CD4-positive, CD25-positive, alpha-beta regulatory T cell (primary cell): ENCODE measurements at places on chromosomes 11 and 22.

DNA sequence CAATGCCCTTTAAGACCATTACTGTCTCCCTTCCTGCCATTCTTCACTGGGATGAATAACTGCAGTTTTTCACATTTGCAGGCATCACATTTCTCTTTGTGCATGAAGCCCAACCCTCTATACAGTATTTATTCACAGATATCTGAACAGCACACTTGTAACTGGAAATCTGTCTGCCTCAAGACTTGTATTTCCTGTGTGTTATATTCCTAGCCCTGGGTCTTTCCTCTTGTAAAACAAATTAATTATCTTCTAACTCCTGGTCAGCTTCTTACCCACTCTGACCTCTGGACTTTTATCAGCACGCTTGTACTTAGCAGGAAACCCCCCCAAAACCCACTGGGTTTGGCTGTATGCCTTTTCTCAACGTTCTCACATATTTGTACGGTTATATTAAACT is 2.0 kb downstream of the CSRP3 start:
- no peak for DNase-seq

DNA sequence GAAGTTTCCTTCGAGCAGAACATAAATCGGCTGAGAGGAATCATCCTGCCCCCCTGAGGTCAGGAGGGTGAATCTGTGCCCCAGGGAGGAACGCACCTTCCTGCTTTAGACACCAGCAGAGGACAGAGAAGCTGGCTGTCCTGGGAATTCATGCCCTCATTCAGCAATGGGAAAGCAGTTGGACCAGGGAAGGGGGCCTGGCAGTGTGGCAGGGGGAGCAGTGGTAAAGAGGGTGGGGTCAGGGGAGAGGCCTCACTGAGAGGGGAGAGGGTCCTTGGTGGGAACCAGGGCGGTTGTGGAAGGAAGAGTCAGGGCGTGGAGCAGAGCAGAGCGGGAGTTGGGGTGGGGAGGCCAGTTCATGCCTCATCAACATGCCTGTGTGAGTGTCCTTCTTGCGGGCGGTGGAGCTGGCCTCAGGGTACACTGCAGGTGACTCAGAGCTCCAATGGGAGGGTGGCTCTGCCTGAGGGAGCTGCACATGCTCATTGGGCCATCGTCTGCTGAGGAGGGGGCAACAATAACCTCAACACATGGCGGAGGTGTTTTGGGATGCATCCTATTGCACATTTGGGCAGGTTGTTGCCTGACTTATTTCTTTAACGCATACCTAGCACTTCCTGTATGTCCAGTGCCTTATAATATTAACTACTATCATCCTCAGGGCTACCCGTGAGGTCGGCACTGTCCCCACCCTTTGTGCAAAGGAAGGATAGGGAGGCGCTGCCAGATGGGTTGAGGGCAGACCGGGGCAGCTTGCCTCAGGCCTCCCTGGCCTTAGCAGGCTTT is 23.2 kb downstream of the MED15 start:
- no peak for DNase-seq

DNA sequence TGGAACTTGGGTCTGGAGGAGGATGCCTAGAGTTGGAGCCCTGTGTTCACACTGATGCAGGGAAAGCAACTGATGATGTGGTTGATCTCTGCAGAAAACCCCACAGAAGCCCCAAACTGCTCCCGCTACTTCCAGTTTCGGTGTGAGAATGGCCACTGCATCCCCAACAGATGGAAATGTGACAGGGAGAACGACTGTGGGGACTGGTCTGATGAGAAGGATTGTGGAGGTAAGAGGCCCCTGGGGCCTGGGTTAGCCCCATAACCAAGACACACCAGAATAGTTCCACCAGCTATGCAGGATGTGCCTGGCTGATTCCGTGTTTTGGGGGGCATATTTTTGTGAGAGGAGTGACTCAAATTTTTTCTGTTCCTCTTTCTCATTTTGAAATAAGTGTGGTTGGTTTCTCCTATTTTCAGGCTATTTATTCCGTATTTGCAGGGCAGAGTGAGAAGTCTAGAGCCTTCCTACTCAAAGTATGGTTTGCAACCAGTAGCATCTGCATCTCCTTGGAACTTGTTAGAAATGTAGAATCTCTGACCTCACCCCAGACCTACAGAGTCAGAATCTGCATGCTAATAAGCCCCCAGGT is 137.3 kb upstream of the SORL1-AS1 start:
- no peak for DNase-seq

DNA sequence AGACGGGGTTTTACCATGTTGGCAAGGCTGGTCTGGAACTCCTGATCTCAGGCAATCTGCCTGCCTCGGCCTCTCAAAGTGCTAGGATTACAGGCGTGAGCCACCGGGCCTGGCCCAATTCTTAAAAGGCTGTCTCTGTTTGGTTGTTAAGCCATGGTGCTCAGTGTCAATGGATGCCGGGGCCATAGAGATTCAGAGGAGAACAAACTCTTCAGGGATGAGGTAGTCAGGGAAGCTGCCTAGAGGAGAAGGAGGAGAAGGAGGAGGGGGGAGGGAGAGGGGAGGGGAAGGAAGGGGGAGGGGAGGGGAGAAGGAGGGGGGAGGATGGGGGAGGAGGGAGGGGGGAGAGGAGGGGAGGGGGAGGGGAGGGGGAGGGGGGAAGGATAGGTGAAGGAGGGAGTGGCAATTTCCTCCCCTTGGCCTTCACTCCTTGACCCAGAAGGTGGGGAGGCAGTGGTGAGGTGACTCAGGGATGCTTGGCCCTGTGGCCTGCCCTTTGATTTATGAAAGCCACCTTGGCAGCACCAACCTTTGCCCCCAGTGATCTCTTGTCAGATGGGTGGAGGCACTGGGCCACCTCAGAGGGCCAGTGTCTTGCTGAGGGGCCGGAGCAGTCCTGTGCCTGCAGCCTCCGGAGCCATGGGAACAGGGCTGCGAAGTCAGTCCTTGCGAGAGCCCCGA is at the start of gene C11orf86:
Gene C11orf86, plus strand, starts transcription at position 581 of the 681 bp plus-strand sequence. Its CDS starts 59 bp downstream, at position 640.
- DNase-seq: no peak

DNA sequence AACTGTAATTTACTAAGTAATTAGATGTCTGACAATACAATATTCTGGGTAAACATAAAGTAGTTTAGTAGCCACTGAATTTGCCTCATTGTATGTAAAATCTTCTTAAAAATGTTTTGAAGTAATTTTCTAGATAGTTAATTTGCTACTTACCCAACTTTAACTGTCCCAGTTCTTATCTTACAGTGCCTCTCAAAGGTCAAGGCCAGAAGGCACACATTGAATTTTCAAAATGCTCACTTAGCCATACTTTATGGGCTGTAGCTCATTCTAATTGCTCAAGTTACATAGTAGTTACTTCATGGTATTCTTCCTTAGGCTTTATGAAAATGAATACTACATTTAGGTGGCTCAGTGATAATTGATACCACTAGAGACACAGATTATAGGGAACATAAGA is 666.6 kb downstream of the CNTN5 start:
- no peak for DNase-seq
